Activated naive CD4-positive, alpha-beta T cell treated with anti-CD3 and anti-CD28 coated beads for 36 hours (primary cell): ENCODE measurements at places on chromosomes 12 and 14. TPM values are rescaled to one million over a fixed set of nuclear protein-coding genes. Genes with fewer than 3 reads are reported as not detected.

GRCh38 chr14:99753225-99754140 is 39.7 kb upstream of the EML1 start:
- H3K4me3 ChIP-seq = no peak overlapping the region
- DNase-seq = no peak
- no peak overlapping the region for H3K27ac ChIP-seq

- no peak overlapping the region for H3K27ac ChIP-seq
- H3K36me3 ChIP-seq = peaks cover 16% of the 10 kb centered on the region
- peaks cover 36% of the 10 kb centered on the region for H3K4me1 ChIP-seq
- no peaks in the 10 kb centered on the region for H3K27me3 ChIP-seq
- no peak for DNase-seq
Measured at GRCh38 chr12:92568691-92569090, 134.1 kb upstream of the PLEKHG7 start.

- H3K4me1 ChIP-seq = peaks cover 18% of the 10 kb centered on the region
- DNase-seq = no peak
- no peaks in the 10 kb centered on the region for H3K36me3 ChIP-seq
- H3K27me3 ChIP-seq = no peaks in the 10 kb centered on the region
- H3K27ac ChIP-seq = no peak overlapping the region
Measured at GRCh38 chr14:35344107-35344807, 52.1 kb downstream of the PSMA6 start.

DNA sequence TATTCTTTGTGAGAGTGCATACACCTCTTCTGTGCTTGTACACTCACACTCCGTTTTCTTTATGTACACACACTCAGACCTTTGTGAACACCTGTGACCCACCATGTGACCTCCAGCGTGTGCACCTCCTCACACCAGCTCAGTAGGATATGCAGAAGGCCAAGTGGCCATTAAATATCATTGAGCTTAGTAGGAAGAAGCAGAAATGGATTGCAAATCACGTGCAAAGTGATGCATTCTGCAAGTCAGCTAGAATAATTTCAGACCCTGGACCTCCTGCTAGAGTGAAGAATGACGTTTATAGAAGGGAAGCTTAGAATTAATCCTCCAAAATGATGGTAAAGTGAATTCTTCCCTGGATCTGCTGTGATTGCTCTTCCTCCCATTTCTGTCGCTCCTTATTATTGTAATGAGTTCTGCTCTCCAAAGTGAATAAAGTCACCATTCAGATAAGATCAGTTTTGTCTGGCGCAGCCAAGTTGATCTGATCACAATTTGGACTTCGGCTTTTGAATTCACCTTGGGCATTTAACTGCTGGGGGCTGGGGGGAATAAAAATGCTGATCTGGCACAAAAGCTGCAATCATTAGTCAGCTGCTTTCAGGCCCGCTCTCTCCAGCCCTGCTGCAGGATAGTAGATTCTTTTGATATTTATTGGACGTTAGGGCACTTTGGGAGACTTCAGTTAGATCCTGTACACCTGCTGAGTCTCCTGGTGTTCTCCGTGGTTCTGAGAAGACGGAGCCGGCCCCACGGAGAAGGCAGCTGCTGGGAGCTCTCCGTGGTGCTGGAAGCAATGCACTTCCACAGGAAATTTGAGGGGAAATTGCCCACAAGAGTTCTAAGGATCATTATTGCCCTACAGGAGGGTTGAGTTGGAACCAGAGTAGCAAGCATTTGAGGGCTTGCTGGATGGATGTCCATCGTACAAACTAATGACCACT is 12.4 kb upstream of the NRXN3 start:
- no peaks in the 10 kb centered on the region for H3K36me3 ChIP-seq
- no peak overlapping the region for H3K4me3 ChIP-seq
- H3K4me1 ChIP-seq = no peaks in the 10 kb centered on the region
- no peak overlapping the region for H3K27ac ChIP-seq
- peak; percentile 22 for DNase-seq
- peaks cover 22% of the 10 kb centered on the region for H3K27me3 ChIP-seq

GRCh38 chr14:54651649-54652048 is 84.7 kb downstream of the SAMD4A start:
- peaks cover 10% of the 10 kb centered on the region for H3K27me3 ChIP-seq
- no peaks in the 10 kb centered on the region for H3K36me3 ChIP-seq
- no peak for DNase-seq
- H3K4me3 ChIP-seq = no peak overlapping the region
- H3K27ac ChIP-seq = no peak overlapping the region

DNA sequence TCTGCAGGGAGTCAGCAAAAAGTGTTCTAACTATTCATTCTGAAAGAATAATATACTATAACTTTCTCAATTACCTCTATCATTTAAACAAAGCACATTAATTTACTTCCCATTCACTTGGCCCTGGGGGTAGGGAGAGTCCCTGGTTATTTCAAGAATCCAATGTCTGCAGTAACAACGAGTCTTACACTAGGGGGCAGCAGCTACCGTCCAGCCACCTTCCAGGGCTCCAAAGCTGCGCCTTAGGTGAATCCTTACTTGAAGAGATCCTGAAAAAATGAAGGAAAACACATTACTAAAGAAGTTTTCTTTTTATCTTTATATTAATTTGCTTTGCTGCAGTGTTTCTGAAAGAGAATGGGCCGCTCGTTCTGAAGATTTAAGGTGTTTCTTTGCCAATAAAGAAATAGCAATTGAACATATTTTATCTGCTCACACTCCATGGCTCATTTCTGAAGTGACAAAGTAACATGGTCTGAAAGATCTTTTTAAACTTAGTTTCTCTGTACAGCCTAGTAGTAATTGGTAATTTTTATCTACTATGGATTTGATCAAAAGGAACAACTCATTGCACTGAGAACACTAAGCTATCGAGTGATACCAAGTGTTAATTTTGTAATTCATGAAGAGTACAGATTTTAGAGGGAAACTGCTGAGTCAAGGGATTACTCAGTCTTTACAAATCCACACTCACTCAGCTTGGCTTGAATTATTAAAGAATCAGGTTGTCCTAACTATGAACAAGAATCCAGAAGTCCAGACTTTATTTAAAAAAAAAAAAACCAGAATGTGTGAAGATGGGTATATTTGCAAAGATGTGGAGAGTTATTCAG is 27.6 kb downstream of the BHLHE41 start:
- no peak overlapping the region for H3K27ac ChIP-seq
- no peak overlapping the region for H3K4me3 ChIP-seq
- H3K36me3 ChIP-seq = no peaks in the 10 kb centered on the region
- H3K27me3 ChIP-seq = peaks cover 8% of the 10 kb centered on the region
- no peaks in the 10 kb centered on the region for H3K4me1 ChIP-seq

DNA sequence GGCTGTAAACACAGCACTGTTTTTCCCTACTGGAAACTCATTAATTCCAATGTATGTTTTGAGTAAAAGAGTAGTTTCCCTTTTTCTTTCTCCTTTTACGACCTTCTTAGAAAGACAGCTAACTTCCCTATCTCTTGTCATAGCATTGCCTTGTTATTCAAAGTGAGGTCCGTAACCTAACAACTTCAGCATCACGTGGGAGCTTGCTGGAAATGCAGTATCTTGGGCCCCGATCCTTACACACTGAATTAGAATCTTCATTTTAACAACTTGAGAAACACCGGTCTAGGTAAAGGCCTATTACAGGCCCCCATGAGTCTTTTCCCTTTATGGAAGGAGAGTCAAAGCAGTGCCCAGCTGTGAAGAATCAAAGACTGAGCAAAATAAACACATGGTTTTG is 230.7 kb upstream of the PRKD1 start:
- DNase-seq = no peak
- no peak overlapping the region for H3K27ac ChIP-seq
- H3K4me3 ChIP-seq = no peak overlapping the region
- H3K27me3 ChIP-seq = no peaks in the 10 kb centered on the region
- H3K36me3 ChIP-seq = no peaks in the 10 kb centered on the region

GRCh38 chr12:92411687-92412086 is 266.0 kb upstream of the BTG1 start:
- no peak for DNase-seq
- no peaks in the 10 kb centered on the region for H3K27me3 ChIP-seq
- H3K27ac ChIP-seq = no peak overlapping the region
- H3K4me1 ChIP-seq = peaks cover 48% of the 10 kb centered on the region

EML1 gene
- total RNA-seq = 1.2 TPM

NOS1 gene
- total RNA-seq = 0.02 TPM

ACOT4 gene
- total RNA-seq = 1.4 TPM

KRT6C gene
- total RNA-seq = not detected

CLEC14A gene
- not detected for total RNA-seq
